ENCODE measurements at places on chromosomes 5 and 9.

DNA sequence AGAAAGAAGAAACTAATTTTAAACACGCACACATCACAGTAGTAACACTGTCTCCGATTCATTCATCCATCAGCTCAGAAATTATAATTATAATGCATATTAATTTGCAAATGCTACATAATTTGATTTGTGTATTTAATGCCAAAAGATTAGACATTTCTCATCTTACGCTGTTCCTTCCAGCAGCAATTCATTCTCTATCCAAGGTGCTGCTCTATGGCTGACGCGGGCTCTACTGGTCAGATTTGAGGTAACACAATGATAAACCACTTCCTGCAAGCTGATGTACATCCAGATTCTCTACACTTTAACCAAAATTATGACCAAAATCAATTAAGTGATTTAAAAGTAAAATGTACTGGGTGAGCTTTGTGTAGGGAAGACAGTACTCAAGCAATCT lies 77.9 kb upstream of the ICE1 start:
- DNase-seq, result no peak

- DNase-seq, result peak; percentile 66
These were observed 61.3 kb upstream of the MEGF10 start for GRCh38 chr5:127229185-127229889.

DNA sequence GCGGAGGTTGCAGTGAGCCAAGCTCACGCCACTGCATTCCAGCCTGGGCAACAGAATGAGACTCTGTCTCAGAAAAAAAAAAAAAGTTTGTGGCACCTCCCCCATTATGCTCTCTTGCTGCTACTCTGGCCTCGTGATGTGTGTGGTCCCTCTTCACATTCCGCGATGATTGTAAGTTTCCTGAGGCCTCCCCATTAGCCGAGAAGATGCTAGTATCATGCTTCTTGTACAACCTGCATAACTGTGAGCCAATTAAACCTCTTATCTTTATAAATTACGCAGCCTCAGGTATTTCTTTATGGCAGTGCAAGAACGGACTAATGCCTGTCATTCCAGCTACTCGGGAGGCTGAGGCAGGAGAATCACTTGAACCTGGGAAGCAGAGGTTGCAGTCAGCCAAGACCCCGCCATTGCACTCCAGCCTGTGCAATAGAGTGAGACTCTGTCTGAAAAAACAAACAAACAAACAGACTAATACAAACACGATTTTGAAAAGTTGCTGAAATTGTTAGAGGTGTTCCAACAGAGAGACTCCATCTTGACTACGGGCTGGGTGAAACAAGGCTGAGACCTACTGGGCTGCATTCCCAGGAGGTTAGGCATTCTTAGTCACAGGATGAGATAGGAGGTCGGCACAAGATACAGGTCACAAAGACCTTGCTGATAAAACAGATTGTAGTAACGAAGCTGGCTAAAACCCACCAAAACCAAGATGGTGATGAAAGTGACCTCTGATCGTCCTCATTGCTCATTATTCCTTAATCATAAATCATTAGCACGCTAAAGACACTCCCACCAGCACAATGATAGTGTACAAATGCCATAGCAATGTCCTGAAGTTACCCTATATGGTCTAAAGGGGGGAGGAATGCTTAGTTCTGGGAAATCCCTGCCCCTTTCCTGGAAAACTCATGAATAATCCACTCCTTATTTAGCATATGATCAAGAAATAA lies 8.3 kb upstream of the AFF4 start:
- no peak for DNase-seq

GRCh38 chr5:180704362-180704761 lies 35.5 kb downstream of the OR2Y1 start:
- no peak for DNase-seq

DNA sequence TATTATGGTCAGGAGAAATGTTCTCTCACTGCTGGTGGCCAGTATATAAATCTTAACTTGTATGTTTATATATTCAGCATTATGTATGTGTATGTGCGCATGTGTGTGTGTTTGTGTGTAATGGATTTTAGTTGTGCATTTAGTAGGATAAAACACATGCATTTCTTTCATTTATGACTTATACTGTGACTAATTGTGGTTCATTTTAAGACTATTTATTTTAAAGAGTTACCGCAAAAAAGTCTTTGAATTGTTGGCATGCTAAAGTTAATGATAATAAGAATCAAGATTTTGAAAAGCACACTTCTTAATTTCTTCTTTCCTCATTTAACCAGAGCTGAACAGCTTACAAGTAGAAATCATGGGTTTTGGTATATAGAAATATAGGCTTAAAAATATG lies 60.9 kb downstream of the RAI14 start:
- no peak for DNase-seq

DNA sequence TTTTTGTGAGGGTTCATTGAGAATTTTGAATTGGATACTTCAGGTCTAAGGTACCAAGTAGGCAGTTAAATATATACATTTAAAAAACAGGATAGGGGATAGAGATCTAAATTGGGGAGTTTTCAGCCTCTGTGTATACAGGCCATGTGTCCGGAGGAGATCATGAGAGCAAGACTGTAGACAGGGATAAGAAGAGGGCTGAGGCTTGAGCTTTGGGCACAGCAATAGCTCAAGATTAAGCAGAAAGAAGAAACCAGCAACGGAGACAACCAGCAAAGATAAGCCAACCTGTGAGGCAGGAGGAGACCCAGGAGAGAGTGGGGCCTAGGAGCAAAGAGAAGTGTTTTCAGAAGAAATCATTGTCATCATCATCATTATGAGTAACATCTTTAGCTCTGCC lies 258.4 kb downstream of the GRIA1 start:
- DNase-seq, result no peak

DNA sequence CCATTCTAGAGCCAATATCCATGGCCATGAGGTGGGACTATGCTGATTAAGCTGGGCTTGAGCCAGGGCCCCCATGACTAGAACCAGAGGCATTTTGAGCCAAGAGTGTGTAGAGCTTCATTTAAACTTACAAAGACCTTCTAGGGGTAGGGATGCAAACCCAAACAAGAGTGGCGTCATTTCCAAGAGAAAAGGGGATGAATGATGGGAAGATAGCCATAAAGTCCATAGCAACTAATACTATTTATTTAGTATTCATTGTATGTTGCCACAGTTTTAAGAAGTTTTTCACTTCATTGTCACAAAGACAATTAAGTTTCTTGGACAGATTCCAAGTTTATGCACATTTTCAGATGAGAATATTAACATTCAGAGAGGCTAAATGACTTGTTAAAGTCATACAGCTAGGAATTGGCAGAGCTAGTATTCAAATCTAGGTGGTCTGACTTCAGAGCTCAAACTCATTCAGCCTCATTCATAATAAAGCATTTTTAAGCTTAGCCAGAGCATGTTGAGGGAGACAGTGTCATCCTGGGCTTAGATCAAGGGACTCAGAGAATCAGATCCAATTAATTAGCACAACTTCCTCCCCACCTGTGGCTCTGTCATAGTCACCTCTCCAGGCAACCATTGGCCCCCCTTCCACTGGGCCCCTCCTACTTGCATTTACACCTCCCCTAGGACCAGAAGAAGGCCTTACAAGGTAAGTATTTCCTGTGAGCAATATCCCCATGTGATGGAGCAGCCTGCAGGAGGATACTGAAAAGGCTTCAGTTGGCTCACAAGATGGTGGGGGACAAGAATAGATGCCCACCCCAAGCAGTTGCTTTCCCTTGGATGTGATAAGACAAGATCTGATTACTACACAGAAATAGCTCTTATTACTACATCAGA lies 95.0 kb upstream of the PCSK1 start:
- no peak for DNase-seq

- no peak for DNase-seq
These were observed 336.9 kb upstream of the MSX2 start for GRCh38 chr5:174387448-174387847.

GRCh38 chr9:125990793-125991220 lies 243.6 kb downstream of the PBX3 start:
- no peak for DNase-seq

DNA sequence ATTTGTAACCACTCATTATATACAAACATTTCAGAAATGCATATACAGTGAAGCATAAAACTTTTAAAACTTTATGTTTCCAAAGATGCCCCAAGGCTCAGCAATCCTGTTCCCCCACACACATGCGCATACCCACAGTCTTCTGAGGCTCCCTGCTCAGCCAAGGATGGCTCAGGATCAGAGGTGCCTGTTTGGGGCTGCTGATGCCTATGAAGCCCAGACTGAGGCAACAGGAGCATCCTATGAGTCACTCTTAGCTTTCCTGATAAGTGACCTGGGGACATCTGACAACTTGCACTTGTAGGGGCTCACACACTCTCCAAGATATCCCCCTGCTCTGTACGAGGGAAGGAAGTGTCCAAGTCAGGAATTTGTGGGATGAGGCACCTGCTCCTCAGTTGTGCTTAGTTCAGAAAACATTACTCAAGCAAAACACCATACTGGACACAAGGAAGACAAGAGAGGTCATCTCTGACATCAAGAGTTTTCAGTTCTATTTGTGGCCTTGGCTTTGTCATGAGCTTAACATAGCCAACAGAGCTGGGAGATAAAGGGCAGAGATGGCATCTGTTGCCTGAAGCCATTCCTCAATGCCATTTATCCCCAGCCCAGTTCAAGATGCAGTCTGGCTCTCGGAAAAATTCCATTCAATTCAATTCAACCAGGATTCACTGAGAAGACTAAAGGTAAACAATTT lies 62.3 kb downstream of the NIPSNAP3B start:
- no peak for DNase-seq

GRCh38 chr5:103434057-103434456 lies 128.5 kb downstream of the NUDT12 start:
- DNase-seq, result no peak

- DNase-seq, result no peak
These were observed 178.5 kb downstream of the NFIB start for GRCh38 chr9:14135421-14135820.

DNA sequence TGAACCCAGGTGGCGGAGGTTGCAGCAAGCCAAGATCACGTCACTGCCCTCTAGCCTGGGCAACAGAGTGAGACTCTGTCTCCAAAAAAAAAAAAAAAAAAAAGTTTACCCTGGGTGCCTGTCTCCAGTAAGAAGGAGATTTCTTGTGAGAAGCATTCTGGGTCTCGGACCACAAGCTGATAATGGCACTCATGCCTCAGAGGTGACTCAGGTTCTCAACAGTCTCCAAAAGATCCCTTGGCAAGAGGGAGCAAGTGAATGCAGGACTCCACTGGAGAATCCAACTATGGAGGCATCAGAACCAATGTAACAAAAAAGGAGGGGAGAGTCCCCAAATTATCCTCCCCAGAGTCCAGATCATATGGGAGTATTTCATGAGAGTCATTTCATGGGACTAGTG lies 106.0 kb upstream of the LRRTM2 start:
- no peak for DNase-seq

- no peak for DNase-seq
These were observed 119.5 kb upstream of the CTNND2 start for GRCh38 chr5:12023614-12024241.

DNA sequence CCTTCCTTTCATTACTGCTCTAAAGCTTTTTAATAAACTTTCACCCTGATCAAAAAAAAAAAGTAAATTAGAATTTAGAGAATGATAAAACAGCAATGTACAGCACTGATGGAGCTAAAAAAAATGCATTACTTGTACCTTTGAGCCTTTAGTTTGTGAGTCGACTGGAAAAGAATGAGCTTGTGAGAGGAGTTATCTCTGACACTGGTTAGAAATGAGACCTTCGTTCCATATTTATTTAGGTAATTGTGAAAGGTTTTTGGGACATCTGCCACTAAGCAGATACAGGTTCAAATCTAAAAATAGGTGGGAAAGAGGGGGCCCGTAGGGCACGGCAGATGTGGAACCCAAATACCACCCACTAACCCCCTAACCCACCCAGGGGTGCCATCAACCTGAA lies 376.8 kb downstream of the ICE1 start:
- DNase-seq, result no peak

DNA sequence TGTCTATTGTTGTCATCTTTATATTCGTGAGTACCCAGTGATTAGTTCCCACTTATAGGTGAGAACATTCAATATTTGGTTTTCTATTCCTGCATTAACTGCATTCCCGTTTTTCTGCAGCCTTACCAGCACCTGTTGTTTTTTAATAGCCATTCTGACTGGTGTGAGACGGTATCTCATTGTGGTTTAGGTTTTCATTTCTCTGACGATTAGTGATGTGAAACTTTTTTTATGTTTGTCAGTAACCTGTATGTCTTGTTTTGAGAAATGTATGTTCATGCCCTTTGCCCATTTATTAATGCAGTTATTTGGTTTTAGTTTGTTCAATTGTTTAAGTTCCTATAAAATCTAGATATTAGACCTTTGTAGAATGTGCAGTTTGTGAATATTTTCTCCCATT lies 546.0 kb upstream of the RORB start:
- no peak for DNase-seq

GRCh38 chr9:21810388-21810787 lies 8.0 kb downstream of the MTAP start:
- DNase-seq, result no peak

- no peak for DNase-seq
These were observed 3.7 kb downstream of the NPR3 start for GRCh38 chr5:32714836-32715235.

- DNase-seq, result no peak
These were observed 48.2 kb upstream of the ENTREP1 start for GRCh38 chr9:69276775-69277174.

GRCh38 chr9:71121275-71122021 lies at the start of gene TRPM3:
Gene TRPM3, minus strand, starts transcription at chr9:71121621. Its CDS starts 267 bp downstream, at chr9:71121354.
- no peak for DNase-seq

GRCh38 chr5:17880869-17881268 lies 246.6 kb downstream of the TAF11L14 start:
- DNase-seq, result no peak

- peak; percentile 15 for DNase-seq
These were observed 96.5 kb upstream of the CAST start for GRCh38 chr5:96565582-96566265.

GRCh38 chr9:37056046-37056920 lies 22.2 kb upstream of the PAX5 start:
- DNase-seq, result no peak

- no peak for DNase-seq
These were observed 265.8 kb downstream of the ADAMTSL1 start for GRCh38 chr9:18739641-18740318.

GRCh38 chr9:137256362-137256761 lies 1.2 kb downstream of the NELFB start:
- DNase-seq, result no peak

DNA sequence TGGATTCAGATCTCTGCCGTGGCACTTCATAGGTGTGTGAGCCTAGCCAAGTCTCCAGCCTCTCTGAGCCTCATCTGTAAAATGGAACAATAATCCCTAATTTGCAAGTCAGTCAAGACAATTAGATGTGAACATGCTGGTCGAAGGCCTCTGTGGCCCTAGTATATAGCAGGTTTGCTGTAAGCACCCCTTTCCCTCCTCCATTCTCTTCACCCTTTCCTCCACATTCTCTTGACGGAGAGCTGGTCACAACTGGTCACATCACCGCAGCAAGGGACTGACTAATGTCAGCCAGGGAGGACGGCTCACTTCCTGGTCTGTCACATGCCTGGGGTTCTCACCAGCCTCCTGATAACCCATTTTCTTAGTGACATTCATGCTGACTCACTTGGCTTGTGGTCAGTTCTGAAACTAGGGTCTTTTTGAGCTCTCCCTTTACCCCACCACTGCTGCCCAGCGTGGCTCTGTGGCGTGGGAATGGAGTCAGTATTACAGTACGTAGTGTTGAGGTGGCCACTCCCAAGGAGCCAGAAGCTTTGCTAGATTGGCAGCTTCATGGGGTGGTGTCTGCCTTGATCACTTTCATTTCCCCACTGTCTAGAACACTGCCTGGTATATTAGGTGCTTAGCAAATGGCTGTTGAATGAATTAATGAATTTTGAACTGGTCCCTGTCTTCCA lies 47.8 kb downstream of the ERGIC1 start:
- no peak for DNase-seq

- no peak for DNase-seq
These were observed 18.4 kb upstream of the SLC9A3 start for GRCh38 chr5:542319-543311.

All from CD4-positive, alpha-beta T cell (primary cell).